ENCODE measurements at places on chromosomes 13 and 19.

DNA sequence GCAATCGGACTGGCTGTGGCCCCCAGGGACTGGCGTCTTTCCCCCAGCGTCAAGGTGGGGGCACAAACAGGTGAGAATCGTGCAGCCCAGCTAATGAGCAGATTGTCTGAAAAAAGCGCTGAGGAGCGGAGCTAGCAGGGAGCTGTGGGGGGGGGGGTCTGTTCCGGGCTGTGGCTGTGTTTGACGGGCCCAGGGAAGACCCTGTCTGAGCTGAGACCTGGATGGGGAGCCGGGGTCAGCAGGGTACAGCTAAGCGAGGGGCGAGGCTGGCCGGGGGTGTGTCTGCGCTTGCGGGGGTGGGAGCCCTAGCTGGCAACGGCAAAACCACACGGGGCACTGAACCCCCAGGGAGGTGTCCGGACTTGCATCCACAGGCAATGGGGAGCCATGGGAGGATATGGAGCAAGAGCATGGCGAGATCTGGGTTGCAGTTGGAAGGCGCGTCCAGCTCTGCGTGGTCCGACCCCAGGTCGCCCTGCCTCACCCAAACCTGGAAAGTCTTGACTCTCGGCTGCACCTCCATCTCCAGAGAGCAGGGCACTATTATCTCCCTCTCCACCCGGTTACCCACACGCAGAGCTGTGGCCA, 4.6 kb downstream of the LINGO3 start:
- no peak for DNase-seq

DNA sequence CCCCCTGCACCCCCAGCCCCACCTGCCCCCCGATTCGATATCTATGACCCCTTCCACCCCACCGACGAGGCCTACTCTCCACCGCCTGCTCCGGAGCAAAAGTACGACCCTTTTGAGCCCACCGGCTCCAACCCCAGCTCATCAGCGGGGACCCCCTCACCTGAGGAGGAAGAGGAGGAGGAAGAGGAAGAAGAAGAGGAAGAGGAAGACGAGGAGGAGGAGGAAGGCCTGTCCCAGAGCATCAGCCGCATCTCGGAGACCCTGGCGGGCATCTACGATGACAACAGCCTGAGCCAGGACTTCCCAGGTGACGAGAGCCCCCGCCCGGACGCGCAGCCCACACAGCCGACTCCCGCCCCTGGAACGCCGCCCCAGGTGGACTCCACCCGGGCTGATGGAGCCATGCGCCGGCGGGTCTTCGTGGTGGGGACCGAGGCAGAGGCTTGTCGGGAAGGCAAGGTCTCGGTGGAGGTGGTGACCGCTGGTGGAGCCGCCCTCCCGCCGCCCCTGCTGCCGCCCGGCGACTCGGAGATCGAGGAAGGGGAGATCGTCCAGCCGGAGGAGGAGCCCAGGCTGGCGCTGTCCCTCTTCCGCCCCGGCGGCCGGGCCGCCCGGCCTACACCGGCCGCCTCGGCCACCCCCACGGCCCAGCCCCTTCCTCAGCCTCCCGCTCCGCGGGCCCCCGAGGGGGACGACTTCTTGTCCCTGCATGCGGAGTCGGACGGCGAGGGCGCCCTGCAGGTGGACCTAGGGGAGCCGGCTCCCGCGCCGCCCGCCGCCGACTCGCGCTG, 9.2 kb downstream of the SCAF1 start:
- DNase-seq = no peak

- no peak for DNase-seq
Measured at GRCh38 chr13:113989585-113990300, 15.9 kb upstream of the C13orf46 start.

GRCh38 chr19:23779645-23780044, 21.0 kb upstream of the ZNF681 start:
- DNase-seq = no peak

GRCh38 chr13:29428310-29429181, 166.9 kb downstream of the SLC7A1 start:
- DNase-seq = no peak

GRCh38 chr19:5809053-5809452, 4.2 kb downstream of the NRTN start:
- DNase-seq = no peak

DNA sequence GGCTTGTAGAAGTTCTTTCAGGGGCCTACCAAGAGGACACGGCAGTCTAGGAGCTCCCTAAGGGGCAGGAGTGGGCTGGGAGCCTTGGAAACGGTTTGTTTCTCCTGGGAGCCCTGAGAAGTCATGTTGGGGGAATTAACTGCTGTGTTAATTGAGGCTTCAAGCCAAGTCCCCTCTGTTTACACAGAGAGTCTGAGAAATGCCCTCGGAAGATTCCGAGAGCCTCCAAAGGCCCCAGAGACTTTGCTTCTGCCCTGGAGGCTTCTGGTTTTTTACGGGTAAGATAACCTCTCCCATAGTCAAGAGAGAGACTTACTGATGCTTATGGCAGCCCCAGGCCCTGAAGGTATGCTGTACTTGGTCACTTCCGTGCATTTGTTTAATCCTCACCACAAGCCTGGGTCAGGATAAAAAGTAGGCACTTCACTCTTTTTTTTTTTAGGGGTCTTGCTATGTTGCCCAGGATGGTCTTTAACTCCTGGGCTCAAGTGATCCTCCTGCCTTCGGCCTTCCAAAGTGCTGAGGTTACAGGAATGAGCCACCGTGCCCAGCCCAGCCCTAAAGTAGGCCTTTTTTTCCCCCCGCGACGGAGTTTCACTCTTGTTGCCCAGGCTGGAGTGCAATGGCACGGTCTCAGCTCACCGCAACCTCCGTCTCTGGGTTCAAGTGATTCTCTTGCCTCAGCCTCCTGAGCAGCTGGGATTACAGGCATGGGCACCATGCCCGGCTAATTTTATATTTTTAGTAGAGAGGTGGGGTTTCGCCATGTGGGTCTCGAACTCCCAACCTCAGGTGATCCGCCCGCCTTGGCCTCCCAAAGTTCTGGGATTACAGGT, 15.2 kb downstream of the IER2 start:
- no peak for DNase-seq

- DNase-seq = no peak
Measured at GRCh38 chr19:32173836-32174235, 171.6 kb upstream of the ZNF507 start.

DNA sequence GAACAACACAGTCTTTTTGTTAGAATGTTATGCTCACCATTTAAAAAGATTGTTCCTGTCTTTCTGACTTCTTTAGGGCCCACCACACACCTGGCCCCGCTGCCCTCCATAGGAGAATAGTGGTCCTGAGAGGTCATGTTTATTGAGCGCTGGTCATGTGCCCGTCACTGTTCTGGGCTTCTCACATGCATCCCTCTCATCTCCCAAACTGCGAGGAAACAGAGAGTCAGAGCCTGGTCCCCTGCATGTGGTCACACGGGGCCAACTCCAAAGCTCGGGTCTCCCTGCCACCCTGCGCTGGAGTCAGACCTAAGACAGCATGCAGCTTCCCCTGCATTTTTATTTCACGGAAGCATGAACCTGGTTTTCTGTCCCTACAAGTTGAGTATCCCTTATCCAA, 70.4 kb upstream of the GPR183 start:
- DNase-seq = no peak

- no peak for DNase-seq
Measured at GRCh38 chr13:113638173-113638746, 19.7 kb downstream of the ATP4B start.
